Cortex of kidney (tissue), 1 donor: ENCODE measurements at places on chromosomes 3 and 15.

DNA sequence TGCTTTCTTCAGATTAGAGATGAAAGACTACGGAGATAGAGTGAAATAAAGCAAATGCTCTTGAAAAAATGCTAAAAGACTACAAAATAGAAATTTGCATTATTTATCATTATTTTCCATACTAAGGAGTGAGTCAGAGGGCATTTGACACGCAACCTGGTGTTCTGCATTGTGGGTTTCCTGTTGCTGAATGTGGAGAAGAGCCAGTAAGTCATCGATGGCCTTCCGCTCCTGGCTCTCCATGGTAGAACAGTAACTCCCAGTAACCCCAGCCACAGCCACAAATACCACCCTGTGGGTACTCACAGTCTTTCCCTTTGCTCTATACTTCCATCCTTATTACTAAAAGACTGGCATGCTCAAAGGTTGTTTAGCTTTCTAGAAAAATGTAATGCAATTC is 61.5 kb downstream of the CGGBP1 start:
- DNase-seq, result no peak

GRCh38 chr3:182136008-182136910 is 424.5 kb downstream of the SOX2 start:
- no peak for DNase-seq

- no peak for DNase-seq
These were observed 19.4 kb upstream of the KIF23 start for GRCh38 chr15:69394556-69395282.

DNA sequence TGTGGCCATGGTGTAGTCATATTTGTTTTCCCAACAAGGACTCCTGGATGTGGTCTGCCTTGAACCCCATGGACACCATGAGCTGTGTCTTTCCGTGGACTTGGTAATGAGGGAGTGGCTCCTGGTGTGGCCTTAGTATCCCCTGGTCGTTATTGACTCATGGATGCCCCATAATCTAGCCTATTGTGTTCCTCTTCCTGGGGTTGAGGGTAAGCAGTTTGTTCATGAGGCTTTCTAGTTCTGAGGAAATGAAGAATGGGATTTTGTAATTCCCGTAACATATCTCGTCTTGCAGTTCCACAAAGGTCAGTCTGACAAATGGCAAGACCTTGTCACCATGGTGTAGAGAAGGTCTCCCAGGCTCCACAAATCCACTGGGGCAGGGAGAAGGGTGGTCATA is 22.6 kb downstream of the RAB7A start:
- no peak for DNase-seq

GRCh38 chr3:126524429-126524988 is 554 bp downstream of the CHST13 start:
- no peak for DNase-seq

DNA sequence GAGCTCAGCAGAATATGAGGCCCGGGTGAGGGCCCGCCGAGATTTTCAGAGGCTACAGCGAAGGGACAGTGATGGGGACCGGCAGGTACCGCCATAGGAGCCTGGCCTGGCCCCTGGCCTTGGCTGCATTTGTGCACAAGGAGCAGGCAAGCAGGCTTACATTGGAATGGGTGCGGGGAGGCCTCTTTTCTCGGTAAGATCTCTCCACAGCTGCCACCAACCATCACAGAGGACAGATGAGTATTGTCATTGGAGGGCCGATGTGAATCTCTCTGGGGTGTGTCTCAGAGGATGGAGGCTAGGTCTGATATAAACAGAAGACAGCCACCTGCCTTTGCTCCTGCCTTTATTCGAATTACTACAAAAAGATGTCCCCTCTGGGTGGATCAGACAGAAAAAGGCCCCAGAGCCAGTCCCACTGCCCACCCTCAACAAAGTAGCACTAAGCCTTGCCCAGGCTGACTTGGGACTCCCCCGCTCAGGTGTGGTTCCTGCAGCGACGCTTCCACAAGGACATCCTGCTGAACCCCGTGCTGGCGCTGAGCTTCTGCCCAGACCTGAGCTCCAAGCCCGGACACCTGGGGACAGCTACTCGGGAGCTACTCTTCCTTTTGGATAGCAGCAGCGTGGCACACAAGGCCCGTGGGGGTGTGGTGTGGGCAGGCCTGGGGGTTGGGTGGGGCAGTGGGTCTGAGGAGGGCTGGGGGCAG is 5.4 kb downstream of the VWA5B2 start:
- DNase-seq, result no peak

DNA sequence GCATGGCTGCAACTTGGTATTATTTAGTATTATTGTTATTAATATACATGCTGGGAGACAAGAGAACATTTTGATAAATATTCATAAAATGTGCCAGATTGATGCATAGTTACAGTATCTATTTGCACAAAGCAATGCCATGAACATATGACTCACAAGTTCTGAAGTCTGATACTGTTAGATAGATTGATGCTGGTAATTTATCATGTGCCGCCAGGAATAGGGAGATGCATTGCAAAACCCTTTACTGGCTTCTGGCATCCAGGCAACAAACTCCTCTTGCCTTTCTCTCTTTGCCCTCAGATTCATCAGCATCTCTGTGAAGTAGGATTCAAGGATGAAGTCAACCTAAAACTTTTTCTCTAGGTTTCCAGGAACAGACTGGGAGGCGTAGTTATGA is 41.0 kb upstream of the SLC25A26 start:
- no peak for DNase-seq

GRCh38 chr15:98794211-98794610 is 145.9 kb downstream of the IGF1R start:
- no peak for DNase-seq

GRCh38 chr15:33675246-33675645 is 293.1 kb upstream of the CHRM5 start:
- no peak for DNase-seq

DNA sequence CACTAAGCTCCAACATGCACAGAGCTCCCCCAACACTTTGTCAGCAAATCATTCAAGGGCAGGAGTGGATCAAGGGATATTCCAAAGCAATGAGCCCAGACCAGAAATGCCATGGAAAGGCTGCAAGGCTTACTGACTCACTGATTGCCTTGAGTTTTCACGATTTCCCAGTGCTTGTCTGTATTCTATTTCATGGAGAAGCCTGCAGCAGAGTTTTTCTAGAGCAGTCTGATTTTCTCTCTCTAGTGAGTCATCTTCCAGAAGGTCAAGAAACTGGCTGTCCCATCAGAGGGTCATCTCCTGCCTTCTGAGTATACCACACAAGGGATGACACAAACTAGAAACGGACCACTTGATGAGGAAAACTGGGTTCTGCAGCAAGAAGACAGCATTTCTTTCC is 16.5 kb downstream of the LMCD1 start:
- no peak for DNase-seq

DNA sequence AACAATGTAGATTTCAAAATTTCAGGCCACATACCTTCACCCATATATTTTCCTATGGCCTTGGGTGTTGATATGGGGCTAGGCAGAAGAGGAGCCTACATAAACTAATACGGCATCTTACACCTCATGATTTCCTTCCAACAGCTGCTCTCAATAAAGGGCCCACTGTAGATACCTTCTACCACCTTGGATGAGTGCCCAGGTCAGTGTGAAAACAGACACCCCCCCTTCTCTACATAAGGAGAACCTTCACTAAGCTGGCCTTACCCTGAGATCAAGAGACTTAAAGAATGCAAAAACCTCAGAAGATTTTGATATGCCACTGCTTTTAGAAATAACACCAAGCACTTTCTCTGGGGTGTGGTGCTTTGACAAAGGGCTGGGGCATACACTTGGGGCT is 42.7 kb downstream of the SH3BP5 start:
- no peak for DNase-seq

DNA sequence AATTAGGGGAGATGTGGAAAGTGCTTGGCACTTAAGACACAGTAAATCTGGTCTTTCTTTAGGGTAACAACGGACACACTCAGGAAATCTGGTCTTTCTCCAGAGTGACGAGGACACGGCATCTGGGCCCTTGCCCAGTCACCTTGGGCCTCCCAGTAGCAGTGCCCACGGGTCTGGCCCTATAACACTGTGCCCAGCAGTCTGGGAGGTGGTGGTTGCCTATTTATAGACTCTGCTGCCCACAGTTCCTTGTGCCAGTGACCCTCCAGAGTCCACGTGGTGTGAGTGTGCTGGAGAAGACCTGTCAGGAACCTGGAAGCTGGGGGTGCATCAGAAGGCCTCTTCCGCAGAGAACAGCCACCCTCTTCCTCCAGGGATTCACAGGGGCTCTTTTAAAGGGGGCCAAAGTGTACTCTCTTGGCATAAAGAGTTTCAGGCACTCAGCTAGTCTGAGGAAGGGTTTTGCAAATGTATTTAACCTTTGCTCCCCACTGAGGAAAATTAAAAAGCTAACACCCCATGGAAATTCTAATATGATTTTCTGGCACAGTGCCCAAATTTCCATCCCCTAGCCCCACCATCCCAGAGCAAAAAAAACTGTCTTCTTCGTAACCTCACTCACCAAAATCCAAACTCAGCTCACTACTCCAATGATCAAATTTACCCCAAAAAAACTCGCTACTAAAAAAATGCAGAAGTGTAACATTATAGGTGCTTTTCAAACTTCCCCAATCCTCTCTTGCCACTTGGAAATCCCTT is 15.4 kb downstream of the WNT5A start:
- DNase-seq, result no peak

DNA sequence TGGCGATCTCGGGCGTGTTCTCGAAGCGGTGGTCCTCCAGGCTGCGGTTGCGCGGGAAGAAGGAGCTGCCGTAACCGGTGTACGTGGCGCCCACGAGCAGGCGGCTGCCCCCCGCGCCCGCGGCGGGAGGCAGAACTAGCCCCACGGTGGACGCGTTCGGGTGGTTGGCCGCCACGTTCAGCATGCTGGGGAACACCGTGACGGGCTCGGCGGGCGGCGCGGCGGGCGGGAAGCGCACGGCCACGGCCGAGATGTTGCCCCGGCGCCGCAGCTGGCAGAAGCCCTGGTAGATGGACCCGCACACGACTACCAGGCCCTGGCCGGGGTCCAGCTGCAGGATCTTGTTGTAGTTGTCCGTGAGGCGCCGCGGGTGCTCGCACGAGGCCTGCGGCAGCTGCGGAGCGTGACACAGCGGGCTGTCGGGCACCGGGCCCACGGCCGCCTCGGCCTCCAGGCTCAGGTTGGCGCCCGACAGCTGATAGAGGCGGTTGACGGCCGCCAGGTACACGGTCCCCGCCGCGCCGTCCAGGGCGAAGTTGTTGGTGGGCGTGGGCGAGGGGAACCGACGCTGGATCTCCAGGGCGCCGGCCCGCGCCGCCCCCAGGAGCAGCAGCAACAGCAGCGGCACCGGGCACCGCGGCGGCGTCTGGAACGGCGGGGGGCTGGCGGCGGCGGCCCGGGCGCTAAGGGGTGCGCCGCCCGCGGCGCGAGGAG is 397 bp downstream of the PLXND1 start:
- DNase-seq, result no peak
